ENCODE measurements at places on chromosomes 7 and 10.

DNA sequence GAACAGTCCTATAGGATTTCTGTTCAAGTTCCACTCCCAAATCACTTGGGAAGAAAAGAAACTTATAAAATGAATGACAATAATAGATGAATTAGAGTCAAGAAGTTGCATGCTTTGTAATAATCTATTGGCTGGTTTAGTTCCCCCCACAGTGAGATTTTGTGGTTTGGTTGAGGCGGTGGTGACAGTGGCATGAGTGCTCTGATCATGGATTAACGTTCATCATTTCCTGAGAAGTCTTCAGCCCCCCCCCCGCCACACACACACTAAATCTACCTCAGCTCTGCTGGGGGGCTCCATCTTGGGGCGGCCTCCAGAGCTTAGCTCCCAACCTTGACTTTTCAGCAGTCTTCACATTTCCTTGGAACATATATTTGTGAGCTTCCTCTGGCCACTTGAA is 121.7 kb downstream of the ABCA13 start:
- DNase-seq = no peak

DNA sequence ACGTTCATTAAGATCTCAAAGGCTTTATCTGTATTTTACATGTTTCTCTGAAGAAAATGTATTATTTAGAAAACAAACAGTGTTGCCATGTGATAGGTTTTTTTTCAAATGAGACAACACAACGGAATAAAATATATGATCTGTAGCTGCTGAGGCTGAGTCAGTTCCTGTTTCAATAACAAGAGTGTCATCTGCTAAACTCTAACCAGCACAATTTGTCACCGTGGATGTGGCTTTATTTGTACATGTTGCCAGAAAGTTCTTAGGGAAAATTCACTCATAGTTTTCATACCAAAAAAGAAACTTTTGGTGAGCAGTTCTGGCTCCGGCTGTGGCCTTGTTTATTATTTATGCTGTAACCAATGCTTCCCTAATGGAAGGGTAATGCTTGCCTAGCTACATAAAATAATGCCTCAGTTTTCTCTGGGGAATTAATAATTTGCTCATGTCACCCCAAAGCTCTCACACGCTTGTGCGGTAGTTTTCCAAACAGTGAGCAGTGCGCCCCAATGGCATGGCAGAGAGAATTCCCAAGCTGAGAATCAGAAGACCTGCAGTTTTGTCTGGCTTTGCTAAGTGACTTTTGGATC is 20.3 kb upstream of the KLF6 start:
- DNase-seq = peak; percentile 92

- DNase-seq = no peak
Measured at GRCh38 chr7:102111061-102112041, 175.3 kb upstream of the SH2B2 start.

- no peak for DNase-seq
Measured at GRCh38 chr10:125411724-125412123, 251.4 kb upstream of the CTBP2 start.

GRCh38 chr7:151699147-151699927 is 177.6 kb downstream of the PRKAG2 start:
- no peak for DNase-seq

DNA sequence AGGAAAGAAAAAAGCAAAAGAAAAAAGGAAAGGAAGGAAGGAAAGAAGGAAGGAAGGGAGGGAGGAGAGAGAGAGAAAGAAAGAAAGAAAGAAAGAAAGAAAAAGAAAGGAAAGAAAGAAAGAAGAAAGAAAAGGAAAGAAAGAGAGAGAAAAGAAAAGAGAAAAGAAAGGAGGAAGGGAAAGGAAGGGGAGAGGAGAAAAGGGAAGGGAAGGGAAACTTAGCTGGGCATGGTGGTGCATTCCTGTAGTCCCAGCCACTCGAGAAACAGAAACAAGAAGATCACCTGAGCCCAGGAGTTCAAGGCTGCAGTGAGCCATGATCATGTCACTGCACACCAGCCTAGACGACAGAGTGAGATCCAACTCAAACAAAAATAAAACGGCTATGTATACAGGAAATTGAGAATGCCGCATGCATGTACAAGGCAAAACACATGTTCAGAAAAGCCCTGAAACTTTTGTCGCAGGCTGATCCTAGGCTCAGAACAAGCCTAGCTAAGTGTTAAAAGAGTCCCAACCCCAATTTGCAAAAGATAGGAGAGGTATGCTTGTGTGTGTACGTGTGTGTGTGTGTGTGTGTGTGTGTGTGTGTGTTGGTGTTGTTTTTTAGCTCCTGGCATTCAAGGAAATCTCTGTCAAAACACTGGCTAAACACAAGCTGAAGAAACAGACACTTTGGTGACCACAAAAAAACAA is 6.6 kb upstream of the NPC1L1 start:
- no peak for DNase-seq

DNA sequence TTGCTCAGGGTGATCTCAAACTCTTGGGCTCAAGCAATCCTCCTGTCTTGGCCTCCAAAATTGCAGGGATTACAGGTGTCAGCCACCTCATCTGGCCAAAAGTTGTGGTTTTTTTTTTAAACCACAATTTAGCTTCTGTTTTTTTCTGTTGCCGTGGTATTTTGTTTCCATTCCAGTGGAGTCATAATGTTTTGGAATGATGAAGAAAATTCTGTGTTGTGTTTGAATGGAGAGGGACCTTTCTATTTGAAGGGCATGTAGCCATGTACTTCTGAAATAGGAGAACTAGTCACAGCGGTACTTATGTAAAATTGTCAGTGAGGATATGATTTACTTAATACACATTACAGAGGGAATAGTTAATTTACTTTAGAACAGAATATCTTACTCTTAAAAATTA is 201.3 kb downstream of the ARL4A start:
- no peak for DNase-seq

DNA sequence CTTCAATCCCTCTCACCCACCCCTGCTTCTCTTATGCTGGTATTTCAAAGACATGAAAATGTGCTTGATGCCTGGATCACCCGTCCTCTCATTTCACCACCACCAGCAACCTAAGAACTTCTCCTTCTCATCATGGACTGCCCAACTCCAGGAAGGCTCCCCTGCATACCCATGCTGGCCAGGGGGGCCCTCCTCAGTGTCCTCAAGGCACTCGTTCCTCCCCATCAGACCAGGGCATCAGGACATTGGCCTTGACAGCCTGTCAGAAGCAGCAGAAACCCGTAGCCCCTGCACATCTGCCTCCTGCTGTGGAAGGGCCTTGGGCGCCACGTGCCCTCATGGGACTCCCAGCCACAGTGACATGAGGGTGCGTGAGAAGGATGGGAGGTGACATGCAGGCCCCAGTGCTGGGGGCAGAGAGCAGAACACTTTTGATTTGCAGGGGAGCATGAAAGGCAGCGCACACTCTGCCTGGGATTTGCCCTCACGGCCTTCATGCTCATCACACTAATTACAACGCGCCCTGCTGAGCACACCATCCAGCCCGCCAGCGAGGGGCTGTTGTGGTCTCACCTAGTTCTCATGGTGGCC is 1.9 kb upstream of the HSPA12A start:
- no peak for DNase-seq

- no peak for DNase-seq
Measured at GRCh38 chr10:132605390-132605789, 67.8 kb downstream of the INPP5A start.

- DNase-seq = no peak
Measured at GRCh38 chr10:25036381-25036780, 20.0 kb downstream of the THNSL1 start.

DNA sequence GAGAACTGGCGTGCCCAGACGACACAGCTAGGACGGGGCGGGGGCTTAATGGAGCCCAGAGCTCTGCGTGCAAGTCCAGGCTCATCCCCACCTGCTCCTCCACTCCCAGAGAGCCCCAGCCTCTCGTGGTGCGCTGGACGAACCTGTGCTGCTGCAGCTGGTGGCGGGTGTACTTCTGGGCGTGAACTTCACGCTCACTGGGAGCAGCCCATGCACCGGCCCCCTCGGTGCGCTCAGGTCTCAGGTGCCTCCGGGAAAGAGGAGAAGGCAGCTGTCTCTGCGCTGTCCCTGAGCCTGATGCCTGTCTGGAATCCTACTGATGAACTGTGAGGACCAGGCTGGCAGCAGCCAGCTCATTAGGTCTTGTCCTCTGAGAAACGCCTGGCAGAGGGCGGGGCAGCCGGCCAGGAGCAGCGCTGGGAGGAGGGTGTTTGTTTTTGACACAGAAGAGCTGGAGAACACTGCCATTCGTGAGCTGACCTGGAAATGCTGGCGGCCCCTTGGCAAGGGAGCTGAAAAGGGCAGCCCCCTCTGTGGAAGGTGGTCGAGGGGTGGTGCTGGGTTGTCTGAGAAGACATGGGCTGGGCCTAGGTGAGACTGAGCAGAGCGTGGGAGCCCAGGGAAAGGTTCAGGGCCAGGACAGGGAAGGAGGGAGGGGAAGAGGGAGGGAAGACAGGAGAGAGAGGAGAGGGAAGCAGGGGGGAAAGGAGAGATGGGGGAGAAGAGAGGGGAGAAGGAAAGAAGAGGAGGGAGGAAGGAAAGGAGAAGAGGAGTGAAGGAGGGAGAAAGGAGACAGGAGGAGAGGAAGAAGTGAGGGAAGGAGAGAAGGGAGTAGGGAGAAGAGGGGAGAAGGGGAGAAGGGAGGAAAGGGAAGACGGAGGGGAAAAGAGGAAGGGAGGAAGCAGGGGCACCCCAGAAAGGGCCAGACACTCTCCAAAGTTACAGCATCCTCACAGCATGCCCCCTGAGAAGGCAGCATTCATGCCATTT is 53.5 kb upstream of the TNS3 start:
- no peak for DNase-seq

- DNase-seq = no peak
Measured at GRCh38 chr10:29896053-29896452, 163.3 kb downstream of the JCAD start.

DNA sequence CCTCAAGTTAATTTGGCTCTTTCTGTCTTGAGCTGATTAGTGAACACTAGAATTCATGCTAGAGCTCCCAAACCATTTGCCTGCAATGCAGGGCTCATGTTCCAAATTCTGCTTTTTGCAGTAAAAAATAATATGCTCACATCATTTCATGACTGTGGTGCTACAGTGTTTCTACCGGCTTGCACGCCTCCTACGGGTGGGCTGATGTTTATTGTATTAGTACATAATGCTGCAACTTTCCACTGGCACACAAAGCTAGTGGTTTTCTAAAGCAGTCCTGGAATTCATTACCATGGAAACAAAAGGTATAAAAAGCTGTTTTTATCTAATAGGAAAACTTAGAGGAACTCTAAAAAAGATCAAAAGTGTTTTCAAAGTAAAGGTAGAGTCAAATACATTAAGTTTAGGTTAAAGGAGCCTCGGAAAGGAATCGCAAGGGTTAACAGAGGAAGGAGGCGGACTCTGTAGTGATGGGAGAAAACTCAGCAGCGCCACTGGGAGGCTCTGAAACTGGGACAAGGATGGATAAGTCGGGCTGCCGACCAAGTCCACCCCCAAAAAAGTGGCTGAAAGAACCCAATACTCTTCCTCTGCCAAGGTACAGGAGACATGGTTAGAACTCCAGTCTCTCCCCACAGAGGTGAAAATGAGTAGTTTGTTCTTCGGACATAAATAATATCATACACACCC is 25.9 kb downstream of the GRM8 start:
- no peak for DNase-seq

- DNase-seq = no peak
Measured at GRCh38 chr7:156603629-156604028, 36.9 kb upstream of the RNF32 start.

- DNase-seq = no peak
Measured at GRCh38 chr10:96133135-96133534, 3.0 kb downstream of the ZNF518A start.

GRCh38 chr7:84799106-84799505 is 387.8 kb downstream of the SEMA3D start:
- no peak for DNase-seq

DNA sequence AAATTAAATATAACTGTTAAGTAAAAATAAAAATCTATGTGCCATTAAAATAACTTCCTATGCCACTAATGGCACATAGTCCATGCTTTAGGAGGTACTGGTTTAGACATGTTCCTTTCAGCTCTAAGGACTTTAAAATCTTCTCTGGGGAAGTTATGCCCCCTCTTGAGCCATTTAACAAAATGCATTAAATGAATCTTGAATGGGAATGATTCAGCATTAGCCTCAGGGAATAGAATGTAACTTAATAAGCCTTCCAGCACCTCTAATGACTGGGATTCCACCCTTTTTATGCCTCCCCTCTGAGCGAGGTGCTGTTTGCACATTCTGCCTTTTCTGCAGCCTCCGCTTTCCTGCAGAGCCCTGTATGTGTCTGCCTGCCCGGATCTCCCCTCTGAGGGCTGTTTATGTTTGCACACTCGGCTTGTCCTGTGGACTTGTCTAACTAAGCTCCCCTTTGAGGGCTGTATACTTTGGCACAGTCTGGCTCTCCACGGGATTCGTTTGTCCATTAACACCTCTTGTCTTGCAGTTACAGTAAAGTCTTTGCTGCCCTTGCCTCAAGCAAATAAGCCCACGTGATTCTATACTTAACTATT is 108.4 kb upstream of the HPS1 start:
- DNase-seq = no peak

GRCh38 chr10:22252224-22252800 is 34.5 kb upstream of the EBLN1 start:
- DNase-seq = peak; percentile 52

DNA sequence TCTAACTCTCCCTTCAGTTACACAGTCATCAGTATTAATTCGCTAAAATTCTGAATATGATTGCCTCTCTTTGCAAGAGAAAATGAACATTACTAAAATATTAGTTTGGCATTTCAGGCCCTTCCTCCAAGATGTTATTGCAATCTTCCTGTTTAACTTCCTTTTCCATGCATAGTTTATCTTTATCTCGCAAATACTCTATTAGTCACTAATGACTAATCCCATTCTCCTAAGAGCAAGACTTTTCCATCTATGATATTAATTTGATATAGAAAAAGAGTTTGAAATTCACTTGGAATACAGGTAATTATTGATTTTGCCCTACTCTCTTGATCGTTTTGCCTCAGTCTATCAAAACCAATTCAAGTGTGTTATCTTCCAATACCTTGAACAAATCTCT is 41.8 kb upstream of the SEMA3A start:
- DNase-seq = no peak

DNA sequence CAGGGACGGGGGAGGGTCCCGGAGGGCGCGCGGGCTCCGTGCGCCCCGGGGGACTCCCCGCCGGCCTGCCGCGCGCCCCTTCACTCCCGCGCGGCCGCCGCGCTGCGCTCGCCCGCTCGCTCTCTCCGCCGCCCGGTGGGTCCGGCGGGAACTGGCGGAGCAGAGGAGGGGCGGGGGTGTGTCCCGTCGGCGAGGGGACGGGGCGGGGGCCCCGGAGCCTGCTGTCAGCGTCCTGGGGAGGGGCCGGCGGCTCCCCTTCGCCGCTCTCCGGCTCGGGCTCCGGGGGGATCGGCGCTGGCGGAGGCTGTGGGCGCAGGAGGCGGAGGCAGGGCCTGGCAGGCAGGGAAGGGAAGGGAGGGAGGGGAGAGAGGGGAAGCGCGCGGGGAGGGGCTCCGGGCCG is at the start of gene SH3PXD2A:
Gene SH3PXD2A (minus strand): TSS at position 153 of the 400 bp plus-strand sequence. CDS start 310 bp downstream, outside the sequence.
- no peak for DNase-seq

DNA sequence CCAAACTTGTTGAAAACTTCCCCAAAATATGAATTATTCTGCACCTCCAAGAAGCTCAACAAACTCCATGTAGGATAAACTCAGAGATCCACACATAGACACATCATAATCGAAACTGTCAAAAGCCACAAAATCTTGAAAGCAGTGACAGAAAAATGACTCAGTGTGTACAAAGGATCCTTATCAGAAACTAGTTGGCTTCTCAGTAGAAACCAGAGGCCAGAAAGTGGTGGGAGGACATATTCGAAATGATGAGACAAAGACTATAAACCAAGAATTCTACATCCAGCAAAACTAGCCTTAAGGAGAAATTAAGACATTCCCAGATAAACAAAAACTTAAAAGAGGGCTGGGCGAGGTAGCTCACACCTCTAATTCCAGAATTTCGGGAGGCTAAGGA is 38.5 kb downstream of the MCMBP start:
- peak; percentile 77 for DNase-seq

- DNase-seq = no peak
Measured at GRCh38 chr7:98206451-98207330, 4.5 kb upstream of the BHLHA15 start.
